ENCODE measurements at places on chromosomes 4 and X.

- DNase-seq = no peak
Observed at GRCh38 chrX:67585401-67585800, 41.6 kb downstream of the AR start.

DNA sequence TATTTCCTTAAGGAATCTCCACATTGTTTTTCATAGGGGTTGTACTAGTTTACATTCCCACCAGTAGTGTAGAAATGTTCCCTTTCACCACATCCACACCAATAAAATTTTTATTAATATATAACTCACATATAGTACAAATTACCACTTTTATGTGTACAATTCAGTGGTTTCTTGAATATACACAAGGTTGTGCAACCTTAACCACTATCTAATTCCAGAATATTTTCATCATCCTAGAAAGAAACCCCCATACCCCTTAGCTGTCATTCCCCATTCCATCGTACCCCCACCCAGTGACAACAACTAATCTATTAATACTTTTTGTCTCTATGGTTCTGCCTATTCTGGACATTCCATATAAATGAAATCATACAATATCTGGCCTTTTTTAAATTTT lies 108.3 kb upstream of the USP9X start:
- no peak for DNase-seq

- DNase-seq = no peak
Observed at GRCh38 chr4:8112036-8112576, 46.5 kb downstream of the ABLIM2 start.

DNA sequence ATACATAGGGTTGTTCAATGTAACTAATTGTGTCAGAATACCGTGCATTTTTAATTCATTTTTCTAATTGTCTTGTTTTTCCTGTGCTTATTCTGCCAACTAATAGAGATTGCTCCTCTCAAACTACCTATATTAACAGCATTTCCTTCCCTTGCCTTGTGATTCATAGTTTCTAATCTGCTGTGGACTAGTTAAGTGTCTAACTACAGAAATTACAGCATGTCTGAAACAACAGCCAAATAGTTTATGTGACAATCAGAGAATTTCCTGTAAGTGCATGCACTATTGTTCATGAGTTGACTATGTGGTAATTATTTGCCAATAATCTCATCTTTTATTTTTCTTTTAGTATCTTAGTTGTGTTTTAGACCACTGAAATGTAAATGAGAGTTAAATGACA lies 4.1 kb upstream of the SEC24B start:
- DNase-seq = no peak

- no peak for DNase-seq
Observed at GRCh38 chr4:87132035-87132434, 88.4 kb downstream of the KLHL8 start.

Measured in tibial artery (tissue), 4 donors.